ENCODE measurements at places on chromosomes 16 and 17. TPM values are rescaled to one million over a fixed set of nuclear protein-coding genes. Genes with fewer than 3 reads are reported as not detected.

DNA sequence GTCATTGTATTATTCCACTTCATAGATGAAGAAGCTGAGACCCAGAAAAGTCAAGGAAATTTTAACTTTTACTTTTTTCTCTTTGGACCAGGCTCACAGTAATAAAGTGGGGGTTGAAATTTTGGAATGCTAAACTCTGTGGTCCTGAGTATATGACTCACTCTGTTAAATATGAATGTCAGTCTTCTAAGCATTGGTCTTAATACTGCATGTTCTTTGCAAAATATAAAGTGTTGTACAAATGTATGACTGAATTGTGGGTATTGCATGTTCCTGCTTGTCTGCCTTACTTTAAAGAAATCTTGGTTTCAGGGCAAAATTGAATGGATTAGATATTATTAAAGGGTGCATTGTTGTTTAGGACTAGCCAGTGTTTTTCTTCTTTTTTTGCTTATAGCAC is 950.8 kb upstream of the GOT2 start:
- no peak for DNase-seq

GRCh38 chr16:4531811-4532210 is 6.8 kb downstream of the CDIP1 start:
- DNase-seq = no peak

Gene JPT1
- 54.9 TPM for total RNA-seq

Gene CFAP52
- 5.8 TPM for total RNA-seq

Gene WNT3
- 13.8 TPM for total RNA-seq

DNA sequence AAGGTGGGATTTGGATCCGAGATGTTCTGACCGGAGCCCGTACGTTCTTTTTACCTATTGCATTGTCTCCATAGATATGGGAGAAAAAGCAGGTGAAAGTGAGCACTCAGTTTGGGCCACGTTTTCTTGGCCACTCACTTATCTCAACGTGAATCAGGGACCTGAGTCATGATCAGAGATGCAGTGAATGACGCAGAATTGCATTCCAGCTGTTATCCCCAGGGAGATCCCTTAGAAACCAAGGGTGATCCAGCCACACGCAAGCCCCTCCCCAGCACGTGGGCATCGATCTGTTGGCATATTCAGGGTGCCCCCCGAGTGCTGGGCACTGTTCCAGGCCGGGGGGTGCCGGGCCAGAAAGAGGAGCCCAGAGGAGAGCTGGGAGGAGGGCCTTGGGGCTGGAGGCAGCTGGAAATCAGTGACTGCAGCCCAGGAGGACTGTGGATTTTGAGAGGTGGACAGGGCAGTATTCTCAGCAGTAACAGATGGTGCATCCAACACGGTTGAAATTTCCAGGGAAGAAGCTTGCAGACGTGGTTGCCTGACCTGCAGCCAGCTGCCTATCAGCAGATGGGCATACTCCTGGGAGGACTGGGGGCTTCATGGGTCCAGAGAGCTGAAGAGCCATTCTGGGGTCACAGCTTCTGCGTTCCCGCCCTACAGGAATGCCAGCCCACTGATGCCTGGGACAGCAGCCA is 87.2 kb upstream of the CACNG5 start:
- no peak for DNase-seq

Gene FA2H
- 26.3 TPM for total RNA-seq

Gene DNAAF1
- total RNA-seq = 8.2 TPM

DNA sequence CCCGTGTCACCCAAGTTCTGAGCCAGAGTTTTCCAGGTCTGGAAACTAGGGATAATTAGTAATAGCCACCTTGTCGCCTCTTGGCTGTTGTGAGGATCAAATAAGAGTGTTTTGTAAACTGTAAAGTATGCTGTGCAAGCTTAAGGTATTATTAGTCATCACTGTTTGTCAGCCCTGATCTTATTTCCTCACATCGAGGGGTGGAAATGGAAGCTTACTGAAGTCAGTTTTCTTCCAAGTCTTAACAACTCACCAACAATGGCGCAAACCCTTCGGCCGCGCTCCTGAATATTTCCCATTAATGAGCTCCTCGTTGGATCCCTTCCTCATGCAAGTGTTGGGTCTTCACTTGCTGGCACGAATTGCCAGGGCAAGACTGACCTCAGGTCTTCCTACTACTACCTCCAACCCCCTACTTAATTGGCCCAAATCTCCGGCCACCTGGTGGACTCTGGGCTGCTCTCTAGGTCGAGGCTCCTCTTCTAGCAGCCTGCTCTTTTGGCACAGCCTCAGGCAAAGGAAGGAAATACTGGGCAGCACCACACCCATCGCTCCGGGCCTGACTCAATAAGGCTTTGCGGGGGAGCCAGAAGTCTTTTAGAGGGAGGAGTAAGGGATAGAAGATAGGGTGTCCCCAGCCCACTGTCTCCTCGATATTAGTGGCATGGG is 885 bp upstream of the SLC35B1 start:
- DNase-seq = no peak

Gene FADS6
- total RNA-seq = 27.7 TPM

GRCh38 chr17:80397034-80397387 is 18.0 kb upstream of the ENDOV start:
- no peak for DNase-seq

GRCh38 chr16:3054965-3055733 is 8.8 kb downstream of the MMP25 start:
- no peak for DNase-seq

DNA sequence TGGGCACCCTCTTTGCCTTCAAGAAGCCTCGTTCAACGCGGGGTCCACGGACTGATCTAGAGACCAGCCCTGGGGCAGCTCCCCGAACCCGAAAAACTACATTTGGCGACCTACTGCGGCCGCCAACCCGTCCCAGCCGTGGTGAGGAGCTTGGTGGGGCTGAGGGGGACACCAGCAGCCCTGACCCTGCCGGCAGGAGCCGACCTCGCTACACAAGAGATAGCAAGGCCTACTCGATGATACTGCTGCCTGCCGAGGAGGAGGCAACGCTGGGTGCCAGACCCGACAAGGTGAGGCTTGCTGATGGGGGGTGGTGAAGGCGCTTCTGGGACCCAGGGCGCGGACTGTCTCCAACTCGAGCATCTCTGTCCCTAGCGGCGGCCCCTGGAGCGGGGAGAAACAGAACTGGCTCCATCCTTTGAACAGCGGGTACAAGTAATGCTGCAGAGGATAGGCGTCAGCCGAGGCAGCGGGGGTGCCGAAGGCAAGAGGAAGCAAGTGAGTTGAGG is 5.6 kb downstream of the ACD start:
- DNase-seq = no peak

GRCh38 chr17:12712415-12712814 is 46.7 kb downstream of the MYOCD start:
- DNase-seq = no peak

DNA sequence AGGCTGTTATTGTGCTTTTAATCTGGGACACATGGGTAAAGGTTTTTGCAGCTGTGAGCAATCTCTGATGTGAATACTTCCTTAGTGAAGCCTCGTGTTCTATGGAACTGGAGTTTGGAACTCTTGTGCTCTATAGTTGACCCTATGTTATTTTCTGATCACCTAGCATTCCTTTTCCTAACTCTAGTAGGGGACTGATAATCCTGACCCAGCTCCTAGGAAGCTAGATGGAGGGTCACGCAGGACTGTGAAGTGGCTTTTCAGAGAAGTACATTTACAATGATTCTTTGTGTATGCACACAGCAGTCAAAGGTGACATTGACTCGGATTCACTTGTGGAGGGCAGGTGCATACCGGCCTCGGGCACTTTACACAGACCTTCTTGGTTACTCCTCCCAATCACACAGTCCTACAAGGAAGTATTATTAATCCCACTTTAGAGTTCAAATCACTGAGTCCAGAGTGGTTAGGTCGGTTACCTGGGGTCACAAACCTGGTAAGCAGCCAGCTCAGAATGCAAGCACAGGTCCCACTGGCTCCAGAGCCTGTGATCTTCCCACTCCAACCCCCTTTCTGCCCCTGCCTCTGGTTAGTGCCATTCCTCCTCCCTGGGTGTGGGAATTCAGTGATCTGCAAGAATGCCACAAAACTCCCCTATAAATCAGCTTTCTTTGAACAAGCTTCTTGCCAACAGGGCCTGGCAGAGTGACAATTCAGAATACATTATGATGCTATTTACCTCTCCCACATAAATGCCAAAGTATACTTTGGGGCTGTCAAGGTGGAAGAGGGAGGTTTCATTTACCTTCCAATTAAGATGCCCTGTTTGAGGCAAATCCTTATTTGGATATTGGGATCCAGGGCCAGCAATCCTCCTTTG is 7.1 kb downstream of the CHD9NB start:
- DNase-seq = no peak

DNA sequence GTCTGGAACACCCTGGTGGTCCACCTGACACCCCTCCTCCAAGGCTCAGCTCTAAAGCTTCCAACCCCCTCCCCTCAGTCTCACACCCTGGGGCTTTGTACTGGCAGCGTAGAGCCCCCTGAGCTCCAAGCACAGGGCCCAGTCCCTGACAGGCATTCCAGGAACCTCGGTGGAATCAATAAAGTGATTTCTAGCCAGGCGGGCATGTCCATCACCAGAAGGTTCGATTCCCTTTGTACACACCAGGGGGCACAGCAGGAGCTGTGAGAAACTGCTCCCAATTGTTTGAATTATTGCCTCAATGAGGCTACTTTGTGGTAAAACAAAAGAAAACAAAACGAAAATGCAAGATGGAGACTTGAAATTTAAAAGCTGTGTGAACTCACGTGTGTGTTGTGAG is 51.8 kb downstream of the SMPD3 start:
- DNase-seq = no peak

Gene ITGAX
- total RNA-seq = 8.9 TPM

DNA sequence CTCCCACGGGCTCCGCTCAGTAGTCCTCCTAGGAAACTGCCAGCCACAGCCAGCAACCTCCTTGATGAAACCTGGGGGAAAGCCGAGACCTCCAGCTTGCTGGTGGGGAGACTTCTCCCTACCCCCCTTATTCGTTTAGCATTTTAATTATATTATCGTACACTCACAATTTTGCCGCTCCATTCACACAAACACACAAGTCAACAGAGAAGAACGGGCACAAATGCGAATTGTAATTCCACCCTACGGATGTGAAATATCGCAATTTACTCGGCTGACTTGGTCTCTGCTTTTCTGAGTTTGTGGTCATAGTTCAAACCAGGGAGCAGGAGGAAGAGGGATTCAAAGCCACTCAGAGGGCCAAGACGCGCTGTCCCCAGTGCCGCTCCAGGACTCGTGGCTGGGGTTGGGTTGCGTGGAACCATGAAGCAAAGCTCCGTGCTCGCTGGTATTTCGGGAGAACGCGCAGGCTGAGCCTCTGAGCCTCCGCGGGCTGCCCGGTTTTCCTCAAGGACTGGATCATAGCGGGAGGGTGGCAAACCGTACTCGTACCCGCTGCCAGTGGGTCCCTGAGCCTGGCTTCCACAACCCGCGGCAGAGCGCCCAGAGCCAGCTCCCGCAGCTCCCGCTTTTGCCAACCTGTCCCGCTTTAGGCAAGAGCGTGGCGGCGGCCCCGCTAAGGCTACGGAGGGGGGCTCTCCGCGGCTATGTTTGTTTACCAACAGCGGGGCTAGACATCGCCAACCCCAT is 2.0 kb downstream of the LHX1 start:
- DNase-seq = no peak

- DNase-seq = no peak
These were observed 748 bp upstream of the CMTM3 start for GRCh38 chr16:66603537-66604375.

DNA sequence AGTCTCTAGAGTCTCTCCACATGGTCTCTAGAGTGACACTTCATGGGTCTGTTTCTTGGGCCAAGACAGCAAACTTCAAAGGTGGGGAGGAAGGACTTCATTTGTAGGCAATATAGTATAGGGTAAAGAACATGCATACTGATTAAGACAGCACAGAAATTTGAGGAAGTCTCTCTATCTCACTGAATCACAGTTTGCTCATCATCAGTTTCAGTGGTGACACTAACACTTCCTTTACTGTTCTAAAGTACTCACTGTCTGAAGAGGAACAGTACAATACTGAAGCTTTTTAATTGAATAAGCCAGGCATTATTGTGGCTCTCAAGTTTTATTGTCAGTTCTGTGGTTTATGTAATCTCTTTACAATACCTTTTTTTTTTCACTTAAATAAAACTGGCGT is 656.4 kb upstream of the CDH8 start:
- no peak for DNase-seq

Gene RNPS1
- 202 TPM for total RNA-seq

GRCh38 chr16:8893976-8894690 is 12.0 kb downstream of the LITAFD start:
- no peak for DNase-seq

GRCh38 chr17:1470071-1470754 is 14.2 kb upstream of the CRK start:
- no peak for DNase-seq

DNA sequence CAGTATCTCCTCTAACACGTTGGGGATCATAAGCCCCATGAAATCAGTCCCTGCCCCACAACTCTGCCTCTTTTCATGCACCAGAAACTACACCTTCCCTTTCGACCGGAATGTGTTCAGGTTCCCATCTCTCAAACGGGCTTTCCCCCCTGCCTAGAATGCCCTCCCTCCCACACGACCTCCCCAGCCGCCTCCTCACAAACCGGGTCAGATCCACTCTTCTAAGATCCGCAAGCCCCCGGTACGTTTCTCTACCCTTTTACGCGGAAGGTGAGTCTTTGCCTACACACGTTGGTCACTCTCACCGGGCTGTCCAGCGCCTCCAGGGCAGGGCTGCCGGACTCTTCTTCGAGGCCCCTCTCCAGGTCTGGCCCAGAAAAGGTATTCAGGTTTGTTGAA is 708 bp downstream of the DHX33 start:
- no peak for DNase-seq

- no peak for DNase-seq
These were observed 23.0 kb upstream of the IL21R start for GRCh38 chr16:27378871-27379481.

Gene KRT28
- not detected for total RNA-seq

Gene LRRC36
- 0.91 TPM for total RNA-seq

DNA sequence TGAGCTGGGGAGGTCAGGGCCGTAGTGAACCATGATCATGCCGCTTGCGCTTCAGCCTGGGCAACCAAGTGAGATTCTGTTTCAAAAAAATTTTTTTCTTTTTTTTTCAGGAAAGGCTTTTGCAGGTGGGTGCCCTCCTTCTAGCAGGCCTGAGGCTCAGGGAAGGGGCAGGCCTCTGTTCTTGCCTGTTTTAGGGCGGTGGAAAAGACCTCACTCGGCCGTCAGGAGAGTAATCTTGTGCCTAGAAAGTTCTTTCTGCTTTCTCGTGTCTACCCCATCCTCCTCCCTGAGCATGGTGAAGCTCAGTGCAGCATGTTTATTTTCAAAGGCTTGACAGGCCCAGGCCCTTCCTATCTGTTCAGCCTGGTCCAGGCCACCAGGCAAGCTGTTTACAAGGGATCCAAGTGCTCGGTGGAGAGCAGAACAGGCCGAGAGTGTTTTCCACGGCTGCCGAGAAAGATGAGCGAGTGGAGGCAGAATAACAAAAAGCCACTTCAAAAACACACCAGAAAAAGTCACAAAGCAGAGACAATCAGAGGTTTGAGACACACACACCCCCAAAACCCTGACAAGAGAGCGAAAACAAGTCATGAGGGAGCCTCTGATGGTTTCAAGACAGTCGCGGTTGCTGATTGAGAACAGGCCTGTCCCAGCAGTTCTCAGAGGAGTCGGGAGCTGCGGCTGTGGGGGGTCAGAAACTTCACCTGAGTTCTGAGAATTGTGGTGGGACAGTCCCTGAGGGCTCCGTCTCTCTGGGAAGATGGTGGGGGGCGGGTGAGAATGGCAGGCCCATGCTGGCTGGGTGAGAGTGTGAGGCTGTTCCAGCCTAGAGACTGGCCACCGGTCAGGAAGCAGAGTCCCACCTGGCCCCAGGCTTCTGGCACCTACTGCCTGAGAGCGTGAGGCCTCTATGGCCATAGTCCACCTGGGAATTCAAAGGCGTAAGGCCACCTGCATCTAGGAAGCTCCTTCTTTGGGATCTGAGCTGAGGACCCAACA is 37.5 kb upstream of the CCR7 start:
- DNase-seq = no peak

Gene UTS2R
- total RNA-seq = 0.45 TPM

GRCh38 chr16:24936151-24936550 is 79.0 kb downstream of the ARHGAP17 start:
- DNase-seq = no peak
